Activated CD4-positive, alpha-beta T cell treated with anti-CD3 and anti-CD28 coated beads for 1 hour (primary cell): ENCODE measurements at places on chromosomes 13 and 19.

DNA sequence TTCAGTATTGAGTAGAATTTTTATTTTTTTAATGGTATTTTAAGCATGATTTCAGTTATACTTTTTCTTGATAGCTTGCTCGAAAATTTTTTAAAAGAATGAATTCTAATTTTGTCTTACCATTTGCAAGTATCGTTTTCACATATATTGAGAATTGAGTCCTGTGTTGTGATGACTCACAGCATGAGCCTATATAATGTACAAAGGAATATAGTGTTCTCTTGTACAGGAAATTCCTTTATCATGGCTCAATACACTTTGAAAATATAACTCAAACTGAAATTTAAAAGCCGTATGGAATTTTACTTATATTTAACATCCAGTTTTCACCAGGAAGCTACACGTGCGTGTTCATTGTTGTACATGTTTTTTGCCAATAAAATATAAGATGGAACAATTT lies 161.1 kb upstream of the TMTC4 start:
- DNase-seq: no peak

DNA sequence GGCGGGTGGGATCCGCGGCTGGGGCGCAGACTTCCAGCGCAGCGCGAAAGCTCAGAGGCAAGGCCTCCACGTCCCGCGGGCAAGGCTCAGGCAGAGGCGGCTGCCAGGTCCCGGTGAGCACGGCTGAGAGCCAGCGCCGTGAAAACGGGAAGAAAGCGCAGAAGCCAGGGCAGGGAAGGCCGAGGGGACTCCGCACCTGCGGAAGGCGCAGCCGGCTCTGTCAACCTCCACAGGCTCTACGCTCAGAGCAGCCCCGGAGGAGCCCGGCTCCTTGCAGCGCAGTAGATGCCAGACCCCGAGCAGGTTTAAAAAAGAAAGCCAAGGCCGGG lies 131.0 kb downstream of the RNF17 start:
- no peak for DNase-seq

DNA sequence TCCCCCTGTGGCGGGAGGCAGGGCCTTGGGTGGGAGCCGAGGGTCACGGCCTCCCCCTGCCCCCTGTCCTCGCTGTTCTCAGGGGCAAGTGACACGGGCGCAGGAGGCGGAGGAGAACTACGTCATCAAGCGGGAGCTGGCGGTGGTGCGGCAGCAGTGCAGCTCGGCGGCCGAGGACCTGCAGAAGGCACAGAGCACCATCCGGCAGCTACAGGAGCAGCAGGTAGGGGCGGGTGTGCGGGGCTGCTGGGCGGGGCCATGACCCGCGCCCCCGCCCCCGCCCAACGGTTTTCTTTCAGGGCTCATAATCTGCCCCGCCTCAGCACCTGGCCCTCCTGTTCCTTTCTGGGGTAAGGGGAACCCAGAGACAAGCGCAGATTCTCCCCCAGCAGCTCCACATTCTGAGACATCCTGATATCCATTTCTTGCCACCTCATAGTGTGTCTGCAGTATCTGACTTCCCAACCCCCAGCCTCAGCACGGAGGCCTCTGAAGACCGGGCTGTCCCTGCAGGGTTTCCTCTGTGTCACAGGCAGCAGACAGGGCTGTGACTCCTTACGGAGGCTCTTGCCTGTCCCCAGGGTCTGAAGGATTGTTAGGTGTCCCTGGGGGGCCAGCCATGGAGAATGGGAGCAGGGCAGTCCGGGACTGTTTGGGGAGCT lies 15.9 kb downstream of the PRR36 start:
- DNase-seq: no peak

- no peak for DNase-seq
Observed at GRCh38 chr13:27523346-27524073, 73.1 kb upstream of the MTIF3 start.

DNA sequence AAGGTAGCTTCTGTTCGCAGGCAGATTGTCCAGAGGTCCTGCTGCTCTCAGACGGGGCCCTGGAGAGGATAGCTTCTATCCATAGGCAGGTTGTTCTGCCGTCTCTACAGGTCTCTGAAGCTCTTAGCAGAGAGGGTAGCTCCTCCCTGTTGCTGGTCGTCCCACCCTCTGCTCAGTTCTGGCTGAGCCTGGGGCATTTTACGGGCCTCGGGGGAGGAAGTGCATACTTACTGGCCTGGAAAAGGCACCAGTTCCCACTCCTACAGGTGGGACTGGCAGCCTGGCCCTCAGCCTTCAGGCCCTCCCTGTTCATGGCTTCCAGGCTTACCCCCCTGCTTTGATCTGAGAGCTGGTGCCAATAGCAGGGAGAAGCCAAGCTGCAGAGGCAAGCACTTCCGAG lies 42.3 kb downstream of the USPL1 start:
- no peak for DNase-seq

DNA sequence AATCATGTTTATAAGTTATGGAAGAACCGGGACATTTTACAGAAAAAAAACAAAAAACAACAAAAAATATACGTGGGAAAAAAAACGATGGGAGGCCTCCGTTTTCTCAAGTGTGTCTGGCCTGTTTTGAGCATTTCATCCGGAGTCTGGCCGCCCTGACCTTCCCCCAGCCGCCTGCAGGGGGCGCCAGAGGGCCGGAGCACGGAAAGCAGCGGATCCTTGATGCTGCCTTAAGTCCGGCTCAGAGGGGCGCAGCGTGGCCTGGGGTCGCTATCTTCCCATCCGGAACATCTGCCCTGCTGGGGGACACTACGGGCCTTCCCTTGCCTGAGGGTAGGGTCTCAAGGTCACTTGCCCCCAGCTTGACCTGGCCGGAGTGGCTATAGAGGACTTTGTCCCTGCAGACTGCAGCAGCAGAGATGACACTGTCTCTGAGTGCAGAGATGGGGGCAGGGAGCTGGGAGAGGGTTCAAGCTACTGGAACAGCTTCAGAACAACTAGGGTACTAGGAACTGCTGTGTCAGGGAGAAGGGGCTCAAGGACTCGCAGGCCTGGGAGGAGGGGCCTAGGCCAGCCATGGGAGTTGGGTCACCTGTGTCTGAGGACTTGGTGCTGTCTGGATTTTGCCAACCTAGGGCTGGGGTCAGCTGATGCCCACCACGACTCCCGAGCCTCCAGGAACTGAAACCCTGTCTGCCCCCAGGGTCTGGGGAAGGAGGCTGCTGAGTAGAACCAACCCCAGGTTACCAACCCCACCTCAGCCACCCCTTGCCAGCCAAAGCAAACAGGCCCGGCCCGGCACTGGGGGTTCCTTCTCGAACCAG lies 1.8 kb upstream of the APOE start:
- peak; percentile 62 for DNase-seq

DNA sequence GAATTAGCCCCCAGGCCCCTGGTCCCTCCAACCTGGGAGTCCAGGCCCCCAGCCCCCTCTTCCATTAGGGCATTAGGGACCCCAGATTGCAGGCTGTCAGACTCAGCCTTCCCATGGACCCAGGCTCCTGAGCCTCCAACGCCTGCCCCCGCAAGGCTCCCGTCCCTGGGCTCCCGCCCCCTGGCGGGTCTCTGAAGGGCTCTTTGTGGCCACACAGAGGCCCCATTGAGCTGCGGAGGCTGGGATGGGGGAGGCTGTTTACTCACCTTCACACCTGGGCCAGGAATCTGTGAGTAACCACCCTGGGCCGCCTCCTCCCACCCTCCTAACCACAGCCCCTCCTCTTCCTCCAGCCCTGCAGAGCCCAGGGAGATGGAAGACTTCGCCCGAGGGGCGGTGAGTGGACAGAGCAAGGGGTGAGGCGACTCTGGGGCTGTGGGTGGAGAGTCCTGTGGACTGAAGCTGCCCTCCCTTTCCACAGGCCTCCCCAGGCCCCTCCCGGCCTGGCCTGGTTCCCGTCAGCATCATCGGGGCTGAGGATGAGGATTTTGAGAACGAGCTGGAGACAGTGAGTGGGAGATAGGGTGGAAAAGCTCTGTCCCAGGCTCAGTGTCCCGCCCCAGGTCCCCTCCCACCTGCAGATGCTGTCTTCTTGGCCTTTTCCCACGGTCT lies 4.9 kb downstream of the ARHGEF1 start:
- peak; percentile 83 for DNase-seq

GRCh38 chr13:38045278-38046048 lies 175.9 kb upstream of the TRPC4 start:
- DNase-seq: no peak

DNA sequence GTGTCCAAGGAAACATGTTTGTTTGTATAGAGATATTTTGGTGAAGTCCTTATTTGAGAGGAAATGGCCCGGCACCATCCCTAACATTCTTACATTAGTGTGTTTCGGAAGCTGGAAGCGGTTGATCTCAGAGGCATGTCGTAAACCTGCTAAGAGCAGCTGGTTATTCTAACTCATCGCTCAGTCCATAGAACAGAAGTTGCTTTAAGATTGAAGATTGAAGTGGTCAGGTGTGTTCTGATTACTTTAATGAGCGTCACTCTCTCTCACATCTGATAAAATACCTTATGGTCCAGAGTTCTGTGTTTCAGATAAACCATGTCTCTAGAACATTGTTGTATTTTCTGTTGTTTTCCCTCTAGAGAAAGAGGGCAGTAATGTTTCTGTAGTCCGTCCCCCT lies 60.2 kb upstream of the FLT1 start:
- no peak for DNase-seq

DNA sequence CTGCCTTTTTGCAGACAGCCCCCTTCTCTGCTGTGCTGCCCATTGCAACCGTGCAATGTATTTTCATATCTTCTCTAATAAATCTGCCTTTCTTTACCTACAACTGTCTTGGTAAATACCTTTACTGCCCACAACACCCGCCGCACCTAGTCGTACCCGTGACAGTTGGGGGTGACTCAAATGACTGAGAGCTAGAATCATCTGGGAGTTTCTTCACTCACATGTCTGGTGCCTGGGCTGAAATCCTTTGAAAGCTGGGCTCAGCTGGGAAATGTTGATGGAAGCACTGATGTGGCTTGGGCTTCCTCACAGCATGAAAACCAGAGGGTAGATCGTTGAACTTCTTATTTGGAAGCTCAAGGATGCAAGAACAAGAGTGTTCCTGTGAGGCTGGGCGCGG lies 2.8 kb upstream of the PNMA8A start:
- DNase-seq: no peak

GRCh38 chr19:50721441-50722137 lies 1.6 kb upstream of the CLEC11A start:
- DNase-seq: no peak

- DNase-seq: peak; percentile 35
Observed at GRCh38 chr19:47274891-47275761, 441 bp downstream of the INAFM1 start.

DNA sequence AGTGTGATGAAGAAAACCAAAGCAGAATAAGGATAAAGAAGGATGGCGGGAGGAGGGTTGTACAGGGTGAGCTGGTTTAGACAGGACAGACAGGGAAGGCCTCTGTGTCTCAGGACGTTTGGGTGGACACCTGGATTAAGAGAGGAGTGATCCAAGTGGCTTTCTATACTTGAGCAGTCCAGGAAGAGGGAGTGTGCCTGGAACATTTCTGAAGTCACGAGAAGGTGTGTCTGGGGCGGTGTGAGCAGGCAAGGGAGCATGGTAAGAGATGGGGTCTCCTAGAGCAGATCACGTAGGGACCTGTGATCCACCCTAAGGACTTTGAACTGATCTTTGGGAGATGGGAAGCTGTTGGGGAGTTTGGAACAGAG lies 15.4 kb upstream of the STK24 start:
- no peak for DNase-seq

- DNase-seq: no peak
Observed at GRCh38 chr19:33186431-33187182, 7.5 kb upstream of the LRP3 start.

DNA sequence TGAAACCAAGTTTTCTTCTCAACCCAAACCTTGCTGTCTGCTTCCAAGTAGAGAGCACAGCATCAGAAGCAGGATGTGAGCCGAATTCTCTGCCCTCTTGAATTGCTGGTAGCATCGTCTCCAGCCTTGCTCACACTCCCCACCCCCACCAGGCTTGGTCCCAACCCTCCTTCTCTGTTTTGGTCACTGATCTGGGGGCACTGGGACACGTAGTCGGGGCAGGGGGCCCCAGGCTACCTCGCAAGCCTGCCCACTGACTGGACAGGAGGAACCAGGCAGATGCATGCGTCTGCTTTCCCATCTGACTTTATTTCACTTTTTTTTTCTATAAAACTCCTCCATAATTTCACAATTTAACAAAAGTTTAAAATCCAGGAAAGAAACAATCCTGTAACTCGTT lies 69.7 kb downstream of the MLLT1 start:
- no peak for DNase-seq

DNA sequence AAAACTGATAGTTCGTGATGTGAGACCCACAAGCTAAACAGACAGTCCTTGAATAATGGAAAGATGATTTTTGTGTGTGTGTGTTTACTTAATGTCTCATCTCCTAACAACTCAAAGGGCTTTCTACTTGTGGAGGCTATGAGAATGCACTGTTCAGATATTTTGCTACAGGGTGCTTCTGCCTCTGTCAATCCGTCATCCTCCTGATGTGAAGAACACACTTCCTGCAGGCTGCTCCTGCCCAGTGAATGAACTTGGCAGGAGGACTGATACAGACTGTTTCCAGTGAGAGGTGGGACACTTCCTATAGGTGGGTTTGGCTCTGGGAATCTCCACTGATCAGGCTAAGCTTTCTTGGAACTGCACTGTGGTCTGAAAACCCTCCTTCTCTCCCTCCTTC lies 168.4 kb upstream of the STARD13 start:
- DNase-seq: no peak

DNA sequence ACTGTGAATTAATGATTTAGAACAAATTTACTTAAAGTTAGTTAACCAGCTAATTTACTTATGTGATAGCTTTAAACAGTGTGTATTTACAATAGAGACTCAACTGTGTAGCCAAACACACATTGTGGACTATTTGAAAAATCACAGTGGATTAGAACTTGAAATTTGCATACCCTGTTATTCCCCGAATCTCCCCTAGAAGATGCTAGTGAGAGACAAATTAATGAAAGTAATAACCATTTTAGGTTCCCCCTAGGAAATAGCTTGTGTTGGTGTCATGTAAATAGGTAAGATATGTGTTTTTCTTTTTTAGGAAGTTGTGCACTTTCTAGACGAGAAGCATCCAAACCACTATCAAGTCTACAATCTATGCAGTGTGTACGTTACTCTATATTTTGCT lies 98.5 kb downstream of the C1QTNF9 start:
- no peak for DNase-seq

DNA sequence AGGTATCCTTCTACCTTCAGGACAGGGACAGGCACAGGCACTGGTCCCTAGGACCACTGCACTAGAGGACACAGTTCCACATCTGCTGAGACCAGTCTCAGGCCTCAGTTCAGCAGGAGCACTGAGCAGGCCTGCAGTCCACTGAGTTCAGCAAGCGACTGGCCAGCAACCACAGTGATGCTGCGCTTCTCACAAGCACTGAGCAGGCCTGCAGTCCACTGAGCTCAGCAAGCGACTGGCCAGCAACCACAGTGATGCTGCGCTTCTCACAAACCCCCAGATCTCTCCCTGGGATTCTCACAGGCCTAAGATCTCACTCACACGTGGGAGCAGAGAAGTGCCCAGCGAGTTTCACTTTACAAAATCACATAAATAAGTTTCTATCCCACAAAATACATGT lies 140.6 kb downstream of the IRS2 start:
- DNase-seq: no peak

GRCh38 chr13:99227909-99228688 lies 27.4 kb downstream of the UBAC2 start:
- DNase-seq: no peak

- no peak for DNase-seq
Observed at GRCh38 chr19:7904074-7905020, 670 bp downstream of the MAP2K7 start.

GRCh38 chr13:43880214-43880855 lies 631 bp downstream of the LACC1 start:
- no peak for DNase-seq

- DNase-seq: no peak
Observed at GRCh38 chr13:74115133-74115532, 19.1 kb downstream of the KLF12 start.

- DNase-seq: peak; percentile 22
Observed at GRCh38 chr13:42574435-42575311, 721 bp downstream of the TNFSF11 start.
